ENCODE measurements at places on chromosomes 16 and 17.

- DNase-seq, result no peak
These were observed 5.0 kb downstream of the KCNJ12 start for GRCh38 chr17:21381076-21381706.

DNA sequence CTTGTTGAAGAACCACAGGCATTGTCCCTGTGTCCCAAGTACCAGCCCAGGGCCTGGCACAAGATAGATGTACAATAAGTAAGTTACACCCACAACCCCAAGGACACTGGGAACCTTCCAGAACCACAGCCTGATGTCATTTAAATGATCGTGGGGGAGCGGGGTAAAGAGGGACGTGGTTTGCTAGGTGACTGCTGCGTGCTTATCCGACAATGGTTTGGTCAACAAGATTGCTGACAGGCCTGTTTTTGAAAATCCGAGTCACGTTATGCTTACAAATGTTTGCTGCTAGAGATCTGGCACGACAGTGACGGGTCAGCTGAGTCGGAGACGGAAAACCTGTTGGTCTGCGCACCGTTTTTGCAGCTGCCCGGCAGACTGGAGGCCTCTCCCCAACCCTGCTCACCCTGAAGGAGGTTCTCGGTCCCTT lies 22.8 kb downstream of the COTL1 start:
- DNase-seq, result peak; percentile 42

DNA sequence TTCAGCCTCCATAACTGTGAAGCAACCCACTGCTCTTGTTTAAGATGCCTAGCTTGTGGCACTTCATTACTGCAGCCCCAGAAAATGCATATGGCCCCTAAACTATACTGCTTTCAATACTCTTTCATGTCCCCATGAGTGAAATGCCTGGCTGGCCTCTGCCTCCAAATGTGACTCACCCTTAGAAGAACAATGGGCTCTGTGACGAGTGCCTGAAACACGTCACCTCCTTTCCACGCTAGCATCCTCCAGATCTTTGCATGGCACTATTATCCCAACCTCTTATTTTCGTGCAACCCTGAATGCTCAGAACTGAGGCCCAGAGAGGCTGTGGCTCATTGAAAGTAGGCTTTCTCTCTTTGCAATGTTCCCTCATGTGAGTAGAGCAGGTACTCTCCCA lies 233.1 kb downstream of the CBLN1 start:
- DNase-seq, result no peak

GRCh38 chr17:5011928-5012327 lies 14.2 kb downstream of the KIF1C start:
- DNase-seq, result no peak

DNA sequence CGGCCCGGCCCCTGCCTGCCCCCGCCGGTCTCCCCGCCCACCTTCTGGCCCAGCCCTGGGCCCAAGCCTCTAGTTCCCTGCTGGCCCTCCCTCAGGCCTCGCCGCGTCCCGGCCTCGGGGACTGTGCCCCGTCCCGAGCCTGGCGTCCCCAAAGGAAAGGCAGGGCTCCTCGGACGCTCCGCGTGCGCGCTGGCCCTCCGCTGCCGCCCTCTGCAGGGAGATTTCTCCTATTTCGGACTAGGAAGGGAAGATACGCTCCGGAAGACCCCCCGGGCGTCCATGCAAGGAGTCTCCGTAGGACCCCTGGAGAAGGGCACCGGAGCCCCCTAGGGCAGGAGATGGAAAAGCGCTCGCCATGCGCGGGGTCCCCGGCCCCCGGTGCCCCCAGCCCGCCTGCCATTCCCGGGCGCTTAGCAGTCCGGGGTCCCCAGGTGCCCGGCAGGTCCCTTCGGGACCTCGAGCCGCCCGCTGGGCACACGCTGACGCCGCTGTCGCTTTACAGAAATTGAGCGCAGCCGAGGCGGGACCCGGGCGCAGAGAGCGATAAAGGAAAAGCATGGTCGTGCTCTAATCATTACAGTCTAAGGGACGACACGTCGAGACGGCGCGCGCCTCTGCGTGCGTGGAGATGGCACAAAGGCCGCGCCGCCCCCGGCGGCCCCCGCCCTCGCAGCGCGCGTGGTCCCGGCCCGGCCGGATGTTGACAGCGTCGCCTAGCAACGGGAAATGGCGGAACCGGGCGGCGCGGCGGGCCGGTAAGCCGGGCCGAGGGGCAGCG lies at the start of gene CCDC40:
CCDC40 (plus strand) TSS at position 706 of the 778 bp plus-strand sequence; CDS start at position 727, 21 bp downstream.
- peak; percentile 94 for DNase-seq

- DNase-seq, result no peak
These were observed 121.6 kb upstream of the ANKFN1 start for GRCh38 chr17:56031636-56032035.

GRCh38 chr16:3646348-3646920 lies 8.1 kb upstream of the DNASE1 start:
- peak; percentile 46 for DNase-seq

- peak; percentile 68 for DNase-seq
These were observed 6.7 kb upstream of the ADGRG1 start for GRCh38 chr16:57621521-57622271.

DNA sequence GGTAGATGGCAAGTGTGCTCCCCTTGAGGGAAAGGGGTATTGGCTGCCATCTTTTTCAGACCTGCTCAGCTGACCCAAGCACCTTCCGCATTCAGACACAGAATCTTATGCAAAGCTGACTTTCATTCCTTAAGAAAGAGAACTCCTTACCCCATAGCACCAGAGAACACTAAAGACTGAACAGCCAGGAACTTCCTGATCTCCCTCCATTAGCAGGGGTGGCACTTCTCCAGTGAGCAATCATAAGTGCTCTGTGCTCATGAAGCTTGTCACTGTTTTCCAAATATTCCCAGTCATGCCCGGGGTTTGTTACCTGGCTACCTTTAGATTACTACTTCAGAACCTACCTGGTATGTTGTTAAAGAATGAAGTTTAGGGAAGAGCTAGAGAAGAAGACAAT lies 11.9 kb downstream of the HSD17B2 start:
- no peak for DNase-seq

GRCh38 chr17:7613769-7614424 lies 800 bp downstream of the FXR2 start:
- DNase-seq, result no peak

GRCh38 chr17:67818110-67819002 lies 6.9 kb upstream of the BPTF start:
- no peak for DNase-seq

GRCh38 chr16:89364606-89365005 lies 125.8 kb downstream of the ANKRD11 start:
- peak; percentile 51 for DNase-seq

DNA sequence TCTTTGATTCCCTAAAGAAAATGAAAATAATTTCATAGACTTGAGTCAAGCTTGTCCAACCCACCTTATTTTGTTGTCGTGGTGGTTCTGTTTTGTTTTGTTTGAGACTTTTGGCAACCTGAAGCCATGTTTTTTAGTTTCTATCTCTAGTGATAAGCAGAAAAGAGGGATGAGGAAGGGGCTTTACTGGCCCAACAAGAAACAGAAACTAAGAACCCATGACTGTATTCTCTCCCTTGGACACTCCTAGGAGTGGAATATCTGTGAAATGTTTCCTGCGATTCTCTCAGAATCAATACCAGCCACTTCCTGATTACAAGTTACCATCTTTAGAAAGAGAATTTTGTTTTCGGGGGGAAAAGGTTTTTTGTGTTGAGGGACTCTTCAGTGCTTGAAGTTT lies 207.5 kb downstream of the PRKCA start:
- no peak for DNase-seq

DNA sequence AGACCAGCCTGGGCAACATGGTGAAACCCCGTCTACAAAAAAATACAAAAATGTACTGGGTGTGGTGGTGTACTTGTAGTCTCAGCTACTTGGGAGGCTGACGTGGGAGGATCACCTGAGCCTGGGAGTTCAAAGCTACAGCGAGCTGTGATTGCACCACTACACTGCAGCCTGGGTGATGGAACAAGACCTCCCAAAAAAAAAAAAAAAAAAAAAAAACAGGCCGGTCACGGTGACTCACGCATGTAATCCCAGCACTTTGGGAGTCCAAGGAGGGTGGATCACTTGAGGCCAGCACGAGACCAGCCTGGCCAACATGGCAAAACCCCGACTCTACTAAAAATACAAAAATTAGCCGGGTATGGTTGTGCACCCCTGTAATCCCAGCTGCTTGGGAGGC lies 12.7 kb upstream of the APPBP2 start:
- no peak for DNase-seq

GRCh38 chr17:49580981-49581647 lies 5.4 kb downstream of the NXPH3 start:
- DNase-seq, result no peak

DNA sequence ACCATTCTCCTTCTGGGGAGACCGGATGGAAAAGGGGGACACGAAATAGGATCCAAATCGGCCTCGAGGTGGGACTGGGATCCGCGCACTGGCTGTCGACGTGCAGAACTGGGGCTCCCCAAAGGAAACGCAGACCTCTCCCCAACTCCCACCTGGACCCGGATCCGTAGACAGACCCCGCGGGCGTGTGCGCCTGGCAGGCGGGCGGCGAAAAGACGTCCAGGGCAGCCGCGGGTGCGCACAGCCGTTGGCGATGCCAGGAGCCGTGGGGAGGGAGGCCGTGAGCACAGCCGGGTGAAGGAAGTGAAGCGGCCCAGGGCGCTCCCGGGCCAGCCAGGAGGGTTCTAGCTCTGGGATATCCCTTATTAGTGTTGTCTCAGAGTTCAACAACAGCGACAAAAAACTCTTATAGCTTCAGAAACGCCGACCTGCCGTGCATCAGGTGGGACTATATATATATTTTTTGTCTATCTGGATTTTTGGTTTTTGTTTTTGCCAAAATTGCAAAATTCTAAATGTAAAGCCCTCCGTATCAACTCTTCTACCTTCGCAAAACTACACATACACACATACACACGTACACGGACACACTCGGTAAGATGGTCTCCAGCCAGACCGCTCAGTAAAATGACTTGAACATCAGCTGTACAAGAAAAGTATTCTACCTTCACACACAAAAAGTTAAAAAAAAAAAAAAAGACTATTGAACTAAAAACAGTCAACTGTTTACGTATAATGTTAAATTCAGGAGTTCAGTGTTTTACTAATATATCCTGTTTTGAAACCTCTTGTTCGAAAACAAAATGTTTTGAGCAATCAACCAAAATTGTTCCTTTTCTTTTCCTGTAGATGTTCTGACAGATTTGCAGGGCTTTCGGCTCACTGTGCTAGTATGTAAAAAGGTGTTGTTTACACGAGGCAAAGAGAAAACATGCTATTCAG lies 5.2 kb upstream of the AATF start:
- no peak for DNase-seq

DNA sequence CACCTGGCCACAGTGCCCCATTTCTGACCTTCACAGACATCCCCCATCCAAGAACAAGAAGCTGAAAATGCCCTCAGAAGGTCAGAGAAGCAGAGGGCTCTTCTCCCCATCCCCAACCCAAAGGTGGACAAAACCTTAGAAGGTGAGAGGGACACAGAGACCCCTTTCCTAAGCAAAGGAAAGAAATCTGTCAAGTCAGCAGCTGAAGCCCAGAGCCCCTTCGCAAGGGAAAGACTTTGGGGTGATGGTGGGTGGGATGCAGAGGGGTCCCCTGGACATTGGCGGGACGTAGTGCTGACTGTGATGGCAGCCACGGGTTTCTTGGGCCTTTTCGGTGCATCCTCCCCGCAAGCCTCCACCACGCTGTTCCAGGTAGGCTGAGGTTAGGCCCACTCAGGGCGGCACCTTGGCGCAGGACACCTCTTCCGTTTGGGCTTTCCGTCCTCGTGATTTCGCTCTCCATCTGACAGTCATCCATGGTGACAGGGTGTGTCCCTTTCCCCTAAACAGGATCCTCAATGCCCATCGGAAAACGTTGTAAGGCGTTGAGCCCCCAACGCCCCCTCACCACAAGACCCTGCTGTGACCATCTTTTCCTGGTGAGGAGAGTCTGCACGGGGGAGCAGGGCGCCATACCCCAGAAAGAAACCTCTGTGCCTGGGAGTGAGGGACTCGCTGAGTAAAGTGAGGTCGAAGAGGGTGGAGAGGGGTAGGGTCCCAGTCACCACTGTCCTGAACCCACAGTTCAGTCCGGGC lies 10.7 kb upstream of the GSDMA start:
- DNase-seq, result peak; percentile 71

- DNase-seq, result no peak
These were observed 1.1 kb downstream of the DHRS11 start for GRCh38 chr17:36592716-36593321.

DNA sequence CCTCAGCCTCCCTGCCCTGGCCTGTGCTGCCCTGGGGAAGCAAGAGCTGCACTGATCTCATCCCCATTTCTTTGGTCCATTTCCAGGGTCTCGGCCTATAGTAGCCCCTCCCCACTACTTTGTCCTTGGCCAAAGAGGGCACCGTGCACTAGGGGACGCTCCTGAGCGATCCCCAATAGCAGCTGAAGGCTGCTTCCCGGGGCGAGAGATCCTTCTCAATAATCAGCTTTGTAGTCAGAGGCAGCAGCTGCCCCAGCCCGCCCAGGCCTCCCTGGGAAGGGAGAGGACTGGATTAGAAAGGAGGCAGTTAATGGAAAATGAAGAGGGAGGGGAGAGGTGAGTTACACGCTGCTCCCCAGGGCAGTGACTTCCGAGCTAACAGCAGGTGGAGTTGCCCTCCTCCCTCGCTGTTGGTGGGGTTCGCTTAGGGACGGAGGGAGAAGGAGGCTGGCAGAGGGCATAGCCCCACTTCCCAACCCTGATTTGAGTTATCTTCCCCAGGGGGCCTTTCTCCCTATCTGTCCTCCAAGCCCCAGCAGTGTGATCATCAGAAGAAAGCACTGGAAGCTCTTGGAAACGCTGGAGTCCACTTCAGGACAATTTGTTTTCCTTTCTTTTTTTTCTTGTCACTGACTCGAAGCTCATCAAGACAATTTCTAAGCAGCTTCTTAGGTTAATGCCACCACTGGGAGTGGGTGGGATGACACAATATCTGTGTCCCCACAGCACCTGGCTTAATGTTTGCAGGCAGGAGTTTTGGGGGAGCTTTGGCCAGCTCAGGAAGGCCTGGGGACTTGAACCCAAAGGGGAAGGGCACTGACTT lies 2.6 kb downstream of the MXRA7 start:
- no peak for DNase-seq

GRCh38 chr16:13254998-13255614 lies 353.7 kb downstream of the SHISA9 start:
- no peak for DNase-seq

DNA sequence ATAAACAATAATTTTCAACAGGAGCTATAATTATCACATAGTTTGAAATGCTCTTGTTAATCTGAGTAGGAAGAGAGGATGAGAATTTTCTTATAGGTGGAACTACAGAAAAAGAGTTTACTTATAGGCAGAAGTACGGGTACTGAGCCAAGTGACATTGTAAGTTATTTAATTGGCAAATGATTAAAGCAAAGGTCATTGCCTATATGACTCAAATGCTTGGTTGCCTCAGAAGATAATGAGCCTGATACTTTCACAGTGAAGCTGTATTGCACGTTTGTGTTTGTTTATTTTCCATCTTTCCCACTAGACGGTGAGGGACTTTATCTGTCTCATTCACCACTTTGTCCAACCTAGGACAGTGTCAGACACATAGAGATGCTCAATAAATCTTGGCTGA lies 749.3 kb downstream of the MAF start:
- DNase-seq, result no peak

- no peak for DNase-seq
These were observed at the start of gene GPR179 for GRCh38 chr17:38343608-38344419. TSS of gene GPR179 (minus strand) at chr17:38343956. CDS start at chr17:38343789, 167 bp downstream.
